Stimulated activated CD8-positive, alpha-beta memory T cell treated with anti-CD3 and anti-CD28 coated beads, Interleukin-7, amount 100 ng/mL, for 4 hours (primary cell): ENCODE measurements at places on chromosomes 1 and 21.

GRCh38 chr1:226108935-226109828, 46.7 kb downstream of the H3-3A start:
- DNase-seq, result no peak

DNA sequence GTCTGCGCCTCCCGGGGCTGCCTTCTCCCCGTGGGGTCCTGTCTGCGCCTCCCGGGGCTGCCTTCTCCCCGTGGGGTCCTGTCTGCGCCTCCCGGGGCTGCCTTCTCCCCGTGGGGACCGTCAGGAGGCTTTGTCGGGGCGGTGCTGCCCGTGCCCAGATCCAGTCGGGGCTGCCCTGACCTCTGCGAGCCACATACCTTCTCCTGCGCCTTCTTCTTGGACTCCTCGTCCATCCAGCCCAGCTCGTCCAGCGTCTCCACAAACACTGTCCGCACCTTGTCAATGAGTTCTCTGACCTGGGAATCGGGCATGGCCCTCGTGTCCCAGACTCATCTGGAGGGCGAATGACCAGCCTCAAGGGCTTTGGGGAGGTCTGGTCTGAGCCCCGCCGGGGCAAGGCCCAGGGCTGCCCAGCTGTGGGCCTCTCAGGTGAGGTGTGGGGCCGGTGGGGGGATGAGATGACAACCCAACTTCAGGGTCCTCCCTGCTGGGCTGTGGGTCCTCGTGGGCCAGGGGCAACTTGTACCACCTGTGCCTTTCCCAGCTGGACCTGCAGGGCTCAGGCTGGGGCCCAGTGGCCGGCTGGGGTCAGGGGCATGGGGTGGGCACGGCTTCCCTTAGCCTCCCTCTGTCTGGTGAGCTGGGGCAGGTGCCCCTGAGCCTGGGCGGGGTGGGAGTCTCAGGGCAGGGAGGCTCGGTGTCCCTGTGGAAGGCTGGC, 9.4 kb downstream of the PRXL2B start:
- DNase-seq, result no peak

DNA sequence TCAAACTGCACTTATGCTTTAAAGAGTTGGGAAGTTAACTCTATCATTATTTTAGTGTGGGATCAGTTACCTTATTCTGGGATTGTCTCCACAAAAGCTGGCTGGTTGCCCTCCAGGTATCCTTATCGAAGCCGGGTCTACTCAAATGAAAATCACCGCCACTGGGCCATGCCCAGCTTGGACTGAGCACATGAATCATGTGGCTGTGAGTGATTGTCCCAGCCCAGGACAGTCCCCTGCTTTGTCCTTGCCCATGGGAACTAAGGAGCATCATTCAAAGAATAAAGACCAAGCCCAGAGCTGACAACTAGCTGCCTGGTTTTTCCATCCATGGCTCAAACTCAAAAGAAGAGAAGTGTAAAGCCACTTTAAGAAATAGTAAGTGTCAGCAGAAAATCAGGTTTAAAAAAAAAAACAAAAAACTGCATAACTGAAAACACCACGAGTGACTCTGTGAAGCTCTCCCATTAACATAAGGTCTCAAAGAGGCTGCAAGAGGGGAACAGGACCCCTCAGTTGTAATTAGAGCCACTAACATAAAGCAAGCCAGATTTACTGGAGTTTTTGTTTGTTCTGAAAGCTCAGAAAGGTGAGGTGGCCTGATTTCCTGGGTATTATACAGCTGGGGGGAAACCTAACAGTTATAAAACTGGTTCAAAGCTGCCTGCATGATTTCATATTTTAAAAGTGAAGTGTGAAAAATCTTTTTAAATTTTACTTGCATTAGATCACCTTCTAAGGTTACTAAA, 91.5 kb downstream of the KIF14 start:
- no peak for DNase-seq

- DNase-seq, result no peak
Measured at GRCh38 chr1:230504310-230504709, 78.2 kb upstream of the PGBD5 start.
